ENCODE measurements at places on chromosomes 5 and 9. TPM values are rescaled to one million over a fixed set of nuclear protein-coding genes. Genes with fewer than 3 reads are reported as not detected.

GPR151 gene
- not detected for total RNA-seq

PKD2L2 gene
- not detected for total RNA-seq

NR5A1 gene
- not detected for total RNA-seq

TERT gene
- total RNA-seq, result 5.1 TPM

SNCB gene
- not detected for total RNA-seq

PRELID2 gene
- 26.0 TPM for total RNA-seq

AK8 gene
- total RNA-seq, result 1.0 TPM

TPPP gene
- 0.28 TPM for total RNA-seq

IFNA21 gene
- not detected for total RNA-seq

IL4 gene
- not detected for total RNA-seq

MARCOL gene
- not detected for total RNA-seq

HSPB3 gene
- total RNA-seq, result 0.54 TPM

IRX2 gene
- 44.1 TPM for total RNA-seq

ZDHHC11 gene
- 5.0 TPM for total RNA-seq

GARIN3 gene
- total RNA-seq, result not detected

SHOC1 gene
- total RNA-seq, result not detected

RXFP3 gene
- not detected for total RNA-seq

PARP8 gene
- 0.79 TPM for total RNA-seq

CTXN3 gene
- not detected for total RNA-seq

NAIF1 gene
- 8.6 TPM for total RNA-seq

HMCN2 gene
- total RNA-seq, result 0.53 TPM

PCDHGA12 gene
- 1.0 TPM for total RNA-seq

RAI14 gene
- total RNA-seq, result 71.5 TPM

LECT2 gene
- 0.70 TPM for total RNA-seq

NPR3 gene
- total RNA-seq, result 0.23 TPM

BHMT2 gene
- not detected for total RNA-seq

MARCHF6 gene
- total RNA-seq, result 123 TPM

CEP72 gene
- 36.6 TPM for total RNA-seq

FGF10 gene
- total RNA-seq, result not detected

EDIL3 gene
- not detected for total RNA-seq

FCN2 gene
- total RNA-seq, result not detected

OR1L8 gene
- total RNA-seq, result not detected

RGS7BP gene
- not detected for total RNA-seq

KIAA1191 gene
- total RNA-seq, result 123 TPM

CA9 gene
- not detected for total RNA-seq

ADRB2 gene
- total RNA-seq, result not detected

DRD1 gene
- not detected for total RNA-seq

PCDHB6 gene
- not detected for total RNA-seq

CARTPT gene
- total RNA-seq, result not detected

NLN gene
- 34.8 TPM for total RNA-seq

PTPN3 gene
- 12.4 TPM for total RNA-seq

CKS2 gene
- 94.1 TPM for total RNA-seq

ZFP62 gene
- total RNA-seq, result 35.9 TPM

SLC36A2 gene
- not detected for total RNA-seq

HTR1A gene
- total RNA-seq, result not detected

OLFML2A gene
- 1.1 TPM for total RNA-seq

ZBTB6 gene
- total RNA-seq, result 6.8 TPM

GABRB2 gene
- total RNA-seq, result not detected

TMEM215 gene
- not detected for total RNA-seq

BAAT gene
- total RNA-seq, result 1.3 TPM

Data from Caco-2 (cell line).